ENCODE measurements at places on chromosomes 16 and 17.

DNA sequence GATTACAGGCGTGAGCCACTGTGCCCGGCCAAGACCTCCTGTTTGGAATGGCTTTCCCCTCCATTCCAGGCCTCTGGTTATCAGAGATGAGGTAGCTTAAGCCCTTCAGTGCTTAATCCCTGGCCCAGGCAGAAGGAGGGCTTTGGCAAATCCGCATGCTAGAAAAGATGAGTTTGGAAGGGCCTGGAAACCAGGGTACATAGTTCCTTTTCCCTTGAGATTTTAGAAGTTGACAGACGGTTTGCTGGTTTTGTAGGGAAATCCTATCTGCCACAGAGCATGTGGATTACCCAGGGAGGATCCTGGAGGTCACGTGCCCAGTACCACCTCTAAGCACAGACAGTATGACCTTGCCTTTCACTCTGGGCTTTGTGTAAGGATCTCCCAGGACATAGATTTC is 114.7 kb upstream of the CACNG3 start:
- no peak for DNase-seq

GRCh38 chr16:66236301-66236700 is 130.2 kb upstream of the CDH5 start:
- no peak for DNase-seq

DNA sequence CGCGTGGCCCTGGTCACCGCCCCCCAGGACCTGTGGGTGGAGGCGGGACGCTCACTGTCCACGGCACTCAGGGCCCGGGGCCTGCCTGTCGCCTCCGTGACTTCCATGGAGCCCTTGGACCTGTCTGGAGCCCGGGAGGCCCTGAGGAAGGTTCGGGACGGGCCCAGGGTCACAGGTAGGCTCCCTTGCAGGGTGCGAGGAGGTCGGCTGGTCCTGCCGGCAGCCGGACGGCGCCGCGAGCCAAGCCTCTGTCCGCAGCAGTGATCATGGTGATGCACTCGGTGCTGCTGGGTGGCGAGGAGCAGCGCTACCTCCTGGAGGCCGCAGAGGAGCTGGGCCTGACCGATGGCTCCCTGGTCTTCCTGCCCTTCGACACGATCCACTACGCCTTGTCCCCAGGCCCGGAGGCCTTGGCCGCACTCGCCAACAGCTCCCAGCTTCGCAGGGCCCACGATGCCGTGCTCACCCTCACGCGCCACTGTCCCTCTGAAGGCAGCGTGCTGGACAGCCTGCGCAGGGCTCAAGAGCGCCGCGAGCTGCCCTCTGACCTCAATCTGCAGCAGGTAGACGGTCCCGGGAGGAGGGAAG is 1.3 kb downstream of the GUCY2D start:
- DNase-seq = no peak

DNA sequence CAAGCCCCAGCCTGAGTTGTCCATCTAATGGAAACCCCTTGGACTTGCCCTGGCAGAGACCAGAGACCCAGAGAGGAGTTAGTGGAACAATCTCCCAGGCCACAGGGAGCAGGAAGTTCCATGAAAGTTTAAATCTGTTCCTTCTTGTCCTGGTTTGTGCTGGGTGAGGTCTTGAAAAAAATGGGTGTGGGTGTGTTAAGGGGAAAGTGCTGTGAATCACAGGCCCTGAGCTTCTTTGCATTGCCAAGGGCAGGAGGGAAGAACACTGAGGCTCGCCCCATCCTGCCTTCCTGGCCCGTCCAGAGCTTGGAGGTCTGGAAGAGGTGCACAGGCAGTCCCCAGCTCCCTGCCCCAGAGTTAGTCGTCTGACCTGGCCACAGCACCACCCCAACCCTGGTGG is 2.3 kb downstream of the ADORA2B start:
- no peak for DNase-seq

- DNase-seq = no peak
These were observed 2.7 kb downstream of the SRRM2 start for GRCh38 chr16:2755158-2755557.

Measured in HS-5 (cell line).